ENCODE measurements at places on chromosomes 6 and 20.
A peak's percentile ranks its signal among the peaks of the same experiment; 100 is the strongest.

- DNase-seq, result peak; percentile 54
Measured at GRCh38 chr6:110217266-110217665, 37.0 kb downstream of the CDC40 start.

DNA sequence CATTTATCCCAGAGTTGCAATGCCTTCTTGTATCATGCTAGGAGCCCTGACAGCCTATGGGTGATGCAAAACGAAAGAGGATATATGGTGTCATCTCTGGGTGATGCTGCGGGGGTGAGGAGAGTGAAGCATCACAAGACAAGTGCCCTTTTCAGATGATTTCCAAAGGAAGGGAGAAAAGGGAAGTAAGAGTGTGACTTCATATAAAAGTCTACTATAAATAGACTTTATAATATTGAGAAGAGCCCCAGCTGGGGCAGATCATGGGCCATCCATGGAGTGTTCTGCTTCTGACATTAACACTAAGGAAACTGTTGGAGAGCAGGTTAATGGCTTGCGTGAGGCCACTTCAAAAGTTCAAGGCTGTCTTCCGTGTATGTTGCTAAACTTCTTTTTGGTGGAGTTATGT, 4.4 kb downstream of the CD83 start:
- DNase-seq, result no peak

GRCh38 chr20:49989234-49990065, 6.7 kb downstream of the SNAI1 start:
- DNase-seq, result no peak

GRCh38 chr6:138570725-138571029, 71.4 kb upstream of the NHSL1 start:
- DNase-seq, result no peak

DNA sequence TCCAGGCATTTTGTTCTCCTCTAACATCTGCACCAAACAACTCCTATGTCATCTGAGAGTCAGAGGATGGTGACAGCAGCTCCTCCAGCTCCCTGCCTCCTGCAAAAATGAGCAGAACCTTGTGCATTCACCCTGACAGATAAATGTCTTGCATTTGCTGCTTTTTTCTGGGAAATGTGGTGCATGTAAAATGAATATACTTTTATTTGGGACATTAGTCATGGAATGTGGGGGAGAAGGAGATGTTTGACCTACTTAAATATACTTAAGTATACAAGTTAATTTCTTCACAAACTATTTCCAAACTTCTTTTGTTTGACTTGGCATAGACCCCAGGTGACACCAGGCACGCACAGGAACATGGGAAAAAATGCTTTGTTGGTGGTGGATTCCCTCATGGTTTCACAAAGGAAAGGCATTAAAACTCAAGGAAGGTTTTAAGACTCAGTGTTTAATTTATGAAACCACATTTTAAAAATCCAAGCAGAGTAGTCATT, 181.8 kb upstream of the MCHR2 start:
- peak; percentile 52 for DNase-seq

- DNase-seq, result no peak
Measured at GRCh38 chr20:1370548-1371110, 22.2 kb downstream of the FKBP1A start.

DNA sequence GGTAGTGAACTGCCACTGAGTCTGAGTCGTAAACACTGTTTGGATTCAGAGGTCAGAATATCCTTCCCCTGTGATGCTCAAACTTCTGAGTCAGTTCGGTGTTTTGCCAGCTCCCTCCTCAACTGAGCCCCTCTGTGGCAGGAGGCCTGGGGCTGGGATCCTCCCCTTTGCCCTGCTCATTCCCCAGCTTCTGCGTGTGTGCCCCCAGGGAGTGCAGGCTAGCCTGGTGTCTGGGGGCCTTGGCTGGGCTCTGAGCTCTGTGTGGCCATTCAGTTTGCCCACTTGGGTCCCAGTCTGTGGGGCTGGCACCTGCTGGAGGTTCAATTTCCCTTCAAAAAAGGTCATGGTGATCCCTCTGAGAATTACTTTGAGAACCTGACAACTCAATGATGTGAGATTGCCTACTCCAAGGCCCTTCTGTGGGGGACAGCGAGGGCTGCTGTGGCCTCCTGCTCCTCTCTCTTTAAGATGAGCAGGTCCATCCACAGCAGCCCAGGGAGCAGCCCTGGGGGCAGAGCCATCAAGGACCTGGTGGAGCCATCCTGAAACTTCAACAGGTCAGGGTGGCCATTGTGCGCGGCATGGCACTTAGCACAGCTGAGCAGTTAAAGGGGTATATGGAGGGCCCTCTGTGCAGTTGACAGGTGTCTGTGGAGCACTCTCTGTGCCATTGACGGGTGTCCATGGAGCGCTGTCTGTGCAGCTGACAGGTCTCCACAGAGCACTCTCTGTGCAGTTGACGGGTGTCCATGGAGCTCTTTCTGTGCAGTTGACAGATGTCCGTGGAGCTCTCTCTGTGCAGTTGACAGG, 147.2 kb downstream of the SYCP2 start:
- no peak for DNase-seq

GRCh38 chr6:73727114-73727513, 31.1 kb downstream of the CD109 start:
- DNase-seq, result no peak

- no peak for DNase-seq
Measured at GRCh38 chr6:4256969-4257368, 121.6 kb upstream of the ECI2 start.

- DNase-seq, result no peak
Measured at GRCh38 chr20:45425561-45425960, 9.6 kb downstream of the PIGT start.

DNA sequence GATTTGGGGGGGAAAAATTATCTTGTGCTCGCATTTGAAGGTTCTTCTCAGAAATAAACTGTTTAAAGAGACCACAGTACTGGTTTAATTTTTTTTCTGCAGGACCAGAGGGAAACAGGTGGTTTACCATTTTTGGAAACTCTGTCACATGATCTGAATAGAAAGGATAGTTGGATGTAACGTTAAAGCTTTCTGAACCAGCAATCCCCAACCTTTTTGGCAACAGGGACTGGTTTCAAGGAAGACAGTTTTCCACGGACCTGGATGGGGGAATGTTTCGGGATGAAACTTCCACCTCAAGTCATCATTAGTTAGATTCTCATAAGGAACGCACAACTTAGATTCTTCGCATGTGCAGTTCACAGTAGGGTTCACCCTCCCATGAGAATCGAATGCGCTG, 50.4 kb downstream of the MCM8 start:
- DNase-seq, result no peak

DNA sequence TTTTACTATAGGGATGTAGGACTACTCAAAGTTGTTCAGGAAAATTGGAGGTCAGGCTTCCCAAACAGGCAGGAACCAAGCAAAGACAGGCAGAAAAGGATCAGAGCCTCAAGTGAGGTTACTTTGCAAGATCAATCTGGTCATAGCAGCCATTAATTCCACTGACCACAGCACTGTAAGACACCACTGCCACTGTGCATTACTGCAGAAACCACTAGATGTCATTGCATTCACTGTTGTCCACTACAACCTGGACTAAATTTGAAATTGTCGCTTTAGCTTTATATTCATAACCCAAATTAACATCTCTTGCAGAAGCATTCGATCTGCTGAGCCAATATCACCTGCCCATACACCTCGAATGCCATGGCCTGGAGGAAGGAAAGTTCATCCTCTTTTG, 126.9 kb upstream of the UFL1 start:
- DNase-seq, result peak; percentile 11

- DNase-seq, result no peak
Measured at GRCh38 chr20:878511-879307, 37.4 kb downstream of the ANGPT4 start.

GRCh38 chr6:113755449-113756289, 101.5 kb upstream of the MARCKS start:
- no peak for DNase-seq

GRCh38 chr6:149112976-149113375, 204.5 kb upstream of the TAB2 start:
- no peak for DNase-seq

Data from mammary epithelial cell (primary cell).